ENCODE measurements at places on chromosomes 7 and 10.
A peak's percentile ranks its signal among the peaks of the same experiment; 100 is the strongest.

GRCh38 chr10:12529976-12530375 is 180.6 kb downstream of the CAMK1D start:
- no peak for DNase-seq

GRCh38 chr10:23742368-23742767 is 303.5 kb downstream of the OTUD1 start:
- no peak for DNase-seq

GRCh38 chr10:66180581-66181318 is 745.1 kb upstream of the LRRTM3 start:
- no peak for DNase-seq

- DNase-seq: peak; percentile 82
Observed at GRCh38 chr10:119305860-119306513, 98.6 kb downstream of the GRK5 start.

- DNase-seq: no peak
Observed at GRCh38 chr7:159192725-159193453, 48.2 kb upstream of the VIPR2 start.

DNA sequence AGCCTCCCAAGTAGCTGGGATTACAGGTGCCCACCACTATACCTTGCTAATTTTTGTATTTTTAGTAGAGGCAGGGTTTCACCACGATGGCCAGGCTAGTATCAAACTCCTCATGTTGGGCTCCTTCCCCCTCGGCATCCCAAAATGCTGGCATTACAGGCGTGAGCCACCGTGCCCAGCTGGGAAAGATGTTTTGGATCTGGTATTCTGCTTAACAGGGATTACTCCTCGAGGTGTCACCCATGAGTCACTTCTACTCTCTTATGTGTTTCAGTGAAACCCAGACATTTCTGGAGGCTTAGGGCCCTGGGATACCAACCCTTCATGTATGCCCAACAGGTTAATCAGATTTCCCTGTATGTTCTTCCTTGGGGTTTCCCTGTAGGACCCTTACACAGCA is 11.8 kb upstream of the OPN4 start:
- no peak for DNase-seq

DNA sequence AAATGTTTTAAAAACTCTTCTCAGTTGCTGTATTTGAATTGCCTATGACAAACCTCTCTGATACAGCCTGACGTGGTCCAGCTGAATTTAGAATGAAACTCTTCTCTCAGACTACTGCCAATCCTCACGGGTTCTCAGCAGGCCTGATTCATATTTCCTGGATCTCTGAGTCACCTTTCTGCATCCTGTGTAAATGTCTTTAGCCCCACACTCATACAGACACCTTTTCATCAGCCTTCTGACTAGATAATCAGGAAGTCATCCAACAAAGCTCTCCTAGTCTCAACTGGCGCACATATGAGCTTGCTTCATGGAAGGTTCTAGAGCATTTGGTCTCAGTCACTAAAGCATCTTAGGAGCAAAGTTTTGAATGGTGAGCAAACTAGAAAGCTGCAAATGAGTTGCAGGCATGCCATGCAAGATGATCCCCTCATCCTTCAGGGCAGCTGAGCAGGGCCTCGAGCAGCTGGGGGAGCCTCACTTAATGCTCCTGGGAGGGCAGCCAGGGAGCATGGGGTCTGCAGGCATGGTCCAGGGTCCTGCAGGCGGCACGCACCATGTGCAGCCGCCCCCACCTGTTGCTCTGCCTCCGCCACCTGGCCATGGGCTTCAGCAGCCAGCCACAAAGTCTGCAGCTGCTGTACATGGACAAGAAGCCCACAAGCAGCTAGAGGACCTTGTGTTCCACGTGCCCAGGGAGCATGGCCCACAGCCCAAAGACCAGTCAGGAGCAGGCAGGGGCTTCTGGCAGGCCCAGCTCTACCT is 182.8 kb downstream of the ARHGAP12 start:
- no peak for DNase-seq

DNA sequence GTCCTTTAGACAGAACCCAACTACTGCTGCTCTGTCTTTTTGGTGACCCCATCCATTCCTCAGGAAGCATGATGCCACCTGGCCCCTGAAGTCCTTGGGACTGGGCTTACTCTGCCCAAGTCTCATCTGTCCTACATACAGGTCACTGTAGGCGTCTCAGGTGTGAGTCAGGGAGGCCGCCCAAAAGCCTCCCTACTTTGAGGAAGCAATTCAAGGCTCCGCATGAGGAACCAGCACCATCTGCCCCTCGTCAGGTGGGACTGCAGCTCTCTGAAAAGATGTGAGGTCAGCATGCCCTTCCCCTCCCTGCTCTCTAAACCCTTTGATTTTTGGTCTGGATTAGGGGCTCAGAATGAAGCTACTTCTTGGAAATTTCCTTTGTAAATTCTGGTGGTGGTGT is 354.8 kb downstream of the CXCL12 start:
- DNase-seq: no peak

GRCh38 chr7:140005754-140006503 is 56.8 kb downstream of the PARP12 start:
- DNase-seq: no peak

Data from thoracic aorta (tissue), 2 donors.